BJ (cell line): ENCODE measurements at places on chromosomes 6 and 20.

GRCh38 chr6:37514837-37515236, 15.1 kb upstream of the CCDC167 start:
- no peak for DNase-seq

- no peak for DNase-seq
Observed at GRCh38 chr6:166784691-166785090, 157.6 kb upstream of the RPS6KA2 start.

DNA sequence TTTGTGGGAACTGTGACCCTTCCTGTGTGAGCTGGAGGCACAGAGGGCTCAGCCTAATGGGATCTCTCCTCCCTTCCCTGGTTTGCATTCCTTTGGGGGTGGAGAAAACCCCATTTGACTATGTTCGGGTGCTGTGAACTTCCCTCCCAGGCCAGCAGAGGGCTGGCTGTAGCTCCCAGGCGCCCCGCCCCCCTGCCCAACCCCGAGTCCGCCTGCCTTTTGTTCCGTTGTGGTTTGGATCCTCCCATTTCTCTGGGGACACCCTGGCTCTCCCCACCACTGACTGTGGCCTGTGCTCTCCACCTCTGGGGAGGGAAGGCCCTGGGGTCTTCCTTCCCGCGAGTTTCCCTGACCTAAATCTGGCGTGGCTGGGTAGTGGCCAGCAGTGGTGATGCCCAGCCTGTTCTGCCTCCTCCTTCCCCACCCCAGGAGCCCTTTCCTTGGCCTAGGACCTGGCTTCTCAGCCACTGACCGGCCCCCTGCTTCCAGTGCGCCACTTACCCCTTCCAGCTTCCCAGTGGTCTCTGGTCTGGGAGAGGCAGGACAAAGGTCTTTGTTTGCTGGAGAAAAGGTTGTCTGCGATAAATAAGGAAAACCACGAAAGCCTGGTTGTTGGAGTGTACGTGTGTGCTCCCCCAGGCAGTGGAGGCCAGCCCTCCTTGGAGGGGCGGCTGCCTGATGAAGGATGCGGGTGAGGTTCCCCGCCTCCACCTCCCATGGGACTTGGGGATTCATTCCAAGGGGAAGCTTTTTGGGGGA, 4.9 kb downstream of the VEGFA start:
- no peak for DNase-seq

DNA sequence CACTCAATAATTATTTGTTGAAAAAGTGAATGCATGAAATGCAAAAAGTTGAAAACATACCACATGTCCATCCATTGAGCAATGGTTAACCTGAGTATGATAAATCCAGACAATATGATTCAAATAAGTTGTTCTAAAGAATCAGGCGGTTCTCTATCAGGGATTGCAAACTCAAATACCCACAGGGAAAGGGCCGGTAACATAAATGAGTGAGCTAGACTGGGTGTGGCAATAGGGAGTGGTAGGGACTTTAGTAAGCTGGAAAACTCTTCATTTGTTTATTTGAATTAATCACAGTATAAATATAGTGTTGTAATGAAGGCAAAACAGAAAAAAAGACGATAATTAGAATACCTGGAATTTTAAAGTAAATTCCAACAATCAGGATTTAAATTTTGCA, 106.3 kb downstream of the BCAS1 start:
- DNase-seq: no peak

GRCh38 chr6:105492706-105493673, 90.1 kb upstream of the PREP start:
- no peak for DNase-seq

DNA sequence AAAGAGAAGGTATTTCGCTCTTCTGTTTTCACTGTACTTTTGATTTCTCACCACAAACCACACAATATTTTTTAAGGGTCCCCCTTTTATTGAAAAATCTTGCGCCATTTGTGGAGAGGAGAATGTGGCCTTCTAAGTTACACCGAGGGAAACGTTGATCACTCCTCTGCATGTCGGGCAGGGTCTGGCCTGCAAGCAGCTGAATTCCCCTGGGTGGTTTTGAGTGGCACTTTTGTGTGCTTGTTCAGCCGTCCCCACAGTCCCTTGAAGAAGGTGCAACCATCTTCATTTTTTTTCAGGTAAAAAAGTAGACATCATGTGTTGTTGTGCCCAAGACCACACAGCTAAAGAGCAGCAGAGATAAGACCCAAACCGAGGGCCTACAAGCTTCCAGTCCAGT, 6.1 kb downstream of the GPR31 start:
- DNase-seq: no peak

DNA sequence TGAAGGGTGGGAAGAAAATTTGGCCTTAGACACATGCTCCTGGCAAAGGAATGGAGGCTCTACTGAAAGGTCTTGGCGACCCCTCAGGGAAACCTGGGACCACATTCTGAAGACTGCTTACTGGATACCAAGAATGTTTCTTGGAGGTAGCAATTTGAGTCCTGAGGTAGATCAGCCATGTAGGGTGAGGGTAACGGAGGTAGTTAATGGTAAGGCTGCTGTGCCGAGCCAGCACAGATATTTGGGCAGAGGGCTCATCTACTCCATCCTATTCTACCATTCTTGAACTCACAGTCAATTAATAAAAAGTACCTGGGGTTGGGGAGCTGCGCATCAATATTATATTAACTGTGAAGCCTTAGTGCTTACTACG, 401 bp upstream of the PHF3 start:
- DNase-seq: no peak

- no peak for DNase-seq
Observed at GRCh38 chr6:81031416-81031815, 721.1 kb downstream of the TENT5A start.

- no peak for DNase-seq
Observed at GRCh38 chr6:52946306-52946705, 36.8 kb upstream of the GSTA3 start.
